Dermis microvascular lymphatic vessel endothelial cell (primary cell): ENCODE measurements at places on chromosomes 5 and 9.

- peak; percentile 33 for DNase-seq
These were observed 94.4 kb downstream of the ARHGAP26 start for GRCh38 chr5:142864290-142865260.

- no peak for DNase-seq
These were observed 36.2 kb upstream of the POU5F2 start for GRCh38 chr5:93777620-93778019.

DNA sequence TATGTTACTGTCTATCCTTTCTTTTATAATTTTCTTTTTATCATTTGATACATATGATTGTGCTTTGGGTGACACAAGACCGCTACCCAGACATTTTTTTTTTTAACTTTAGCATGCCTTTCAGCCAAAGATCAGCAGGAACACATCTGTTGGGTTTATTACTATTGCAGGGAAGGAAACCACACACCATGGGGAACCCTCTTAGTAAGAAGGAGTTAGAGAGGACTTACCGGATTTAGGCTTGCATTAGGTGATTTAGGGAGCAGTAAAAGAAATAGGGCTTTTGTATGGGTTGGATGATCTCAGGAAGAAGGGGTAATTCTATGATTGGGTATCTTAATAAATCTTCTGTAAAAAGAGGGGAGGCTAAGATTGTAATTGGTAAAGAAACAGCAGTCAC lies 138.2 kb downstream of the SNX18 start:
- DNase-seq = no peak

- DNase-seq = no peak
These were observed 69.5 kb downstream of the ERP44 start for GRCh38 chr9:100029251-100029650.

DNA sequence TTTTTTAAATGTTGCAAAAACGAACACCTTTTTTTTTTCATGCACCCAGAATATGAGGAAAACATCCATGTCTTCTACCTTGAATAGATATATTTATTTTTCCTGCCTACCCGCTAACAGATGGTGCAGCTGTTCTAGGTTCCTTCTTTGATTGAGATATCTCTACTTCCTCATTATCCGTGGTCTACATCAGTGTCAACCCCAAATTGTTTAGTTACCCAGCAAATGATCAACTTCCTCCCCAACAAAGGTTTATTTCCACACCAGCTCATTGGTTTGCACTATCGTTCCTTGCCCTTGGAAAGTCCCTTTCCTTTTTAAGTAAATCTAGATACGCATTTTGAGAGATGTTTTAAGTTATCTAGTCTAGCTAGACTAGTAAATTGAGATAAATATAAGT lies 166.4 kb downstream of the PRR16 start:
- no peak for DNase-seq

- no peak for DNase-seq
These were observed 38.9 kb upstream of the CTXN3 start for GRCh38 chr5:127609957-127610356.

DNA sequence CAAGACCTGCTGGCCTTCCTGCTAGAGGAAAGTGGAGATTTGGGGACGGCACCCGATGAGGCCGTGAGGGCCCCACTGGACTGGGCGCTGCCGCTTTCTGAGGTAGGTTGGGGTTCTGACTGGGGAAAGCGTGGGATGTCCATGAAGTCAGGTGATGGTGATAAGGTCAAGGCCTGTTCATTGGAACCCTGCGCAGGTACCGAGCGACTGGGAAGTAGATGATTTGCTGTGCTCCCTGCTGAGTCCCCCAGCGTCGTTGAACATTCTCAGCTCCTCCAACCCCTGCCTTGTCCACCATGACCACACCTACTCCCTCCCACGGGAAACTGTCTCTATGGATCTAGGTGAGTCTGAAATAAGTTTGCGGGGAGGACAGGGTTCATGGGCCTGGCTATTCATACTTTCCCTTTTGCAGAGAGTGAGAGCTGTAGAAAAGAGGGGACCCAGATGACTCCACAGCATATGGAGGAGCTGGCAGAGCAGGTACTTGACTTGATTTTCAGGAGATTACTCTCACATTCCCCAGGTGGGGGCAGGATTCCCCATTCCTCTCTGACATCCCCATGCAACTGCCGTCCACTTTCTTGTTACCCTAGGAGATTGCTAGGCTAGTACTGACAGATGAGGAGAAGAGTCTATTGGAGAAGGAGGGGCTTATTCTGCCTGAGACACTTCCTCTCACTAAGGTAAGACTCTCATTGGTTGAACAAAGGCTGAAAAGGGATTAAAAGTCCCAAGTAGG lies 505 bp downstream of the CREB3 start:
- no peak for DNase-seq

- DNase-seq = no peak
These were observed 147.4 kb upstream of the RPS23 start for GRCh38 chr5:82425591-82425990.

GRCh38 chr5:2836133-2836532 lies 84.7 kb upstream of the IRX2 start:
- DNase-seq = no peak

GRCh38 chr5:37881359-37881758 lies 41.5 kb upstream of the GDNF start:
- DNase-seq = no peak

DNA sequence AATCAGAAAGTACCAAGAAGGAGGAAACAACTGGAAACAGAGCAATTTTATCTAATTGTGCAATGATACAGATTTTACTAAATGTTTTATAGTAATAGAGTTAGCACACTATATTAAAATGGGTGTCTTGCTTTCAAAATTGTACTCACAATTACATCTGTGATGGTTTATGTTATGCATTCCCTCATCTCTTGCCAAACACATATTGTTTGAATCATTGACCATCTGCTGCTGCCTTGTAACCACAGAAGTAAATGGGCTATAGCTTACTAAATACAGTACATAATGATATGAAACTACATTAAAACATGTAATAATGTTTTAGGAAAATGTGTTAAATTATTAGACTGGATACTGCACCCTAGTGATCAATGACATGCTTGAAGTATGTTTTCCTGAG lies 158.1 kb downstream of the SLC25A46 start:
- DNase-seq = no peak

- no peak for DNase-seq
These were observed 26.7 kb downstream of the BDP1 start for GRCh38 chr5:71482132-71482531.

- no peak for DNase-seq
These were observed 89.1 kb downstream of the NRG2 start for GRCh38 chr5:139954022-139954421.

DNA sequence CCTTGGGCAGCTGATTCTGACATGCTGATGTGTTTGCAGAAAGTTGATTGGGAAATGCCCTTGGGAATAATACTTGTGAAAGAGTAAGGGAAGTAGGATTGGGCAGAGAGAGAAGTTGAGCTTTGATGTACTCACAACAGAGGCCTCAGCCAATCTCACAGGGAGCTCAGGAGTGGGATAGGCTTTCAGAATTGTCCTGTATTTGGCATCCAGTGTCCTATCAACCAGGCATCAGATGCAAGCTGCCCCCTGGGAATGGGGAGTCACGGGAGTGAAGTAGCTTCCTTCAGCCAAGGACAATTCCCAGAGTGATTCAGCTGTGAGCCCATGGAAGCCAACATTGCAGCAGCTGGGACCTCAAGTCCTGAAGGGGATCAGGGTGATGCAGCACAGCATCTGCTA lies 39.6 kb downstream of the DMAC1 start:
- no peak for DNase-seq

GRCh38 chr9:14640967-14641366 lies 52.3 kb downstream of the ZDHHC21 start:
- DNase-seq = no peak

- no peak for DNase-seq
These were observed 38.9 kb downstream of the SERINC5 start for GRCh38 chr5:80216753-80217596.

DNA sequence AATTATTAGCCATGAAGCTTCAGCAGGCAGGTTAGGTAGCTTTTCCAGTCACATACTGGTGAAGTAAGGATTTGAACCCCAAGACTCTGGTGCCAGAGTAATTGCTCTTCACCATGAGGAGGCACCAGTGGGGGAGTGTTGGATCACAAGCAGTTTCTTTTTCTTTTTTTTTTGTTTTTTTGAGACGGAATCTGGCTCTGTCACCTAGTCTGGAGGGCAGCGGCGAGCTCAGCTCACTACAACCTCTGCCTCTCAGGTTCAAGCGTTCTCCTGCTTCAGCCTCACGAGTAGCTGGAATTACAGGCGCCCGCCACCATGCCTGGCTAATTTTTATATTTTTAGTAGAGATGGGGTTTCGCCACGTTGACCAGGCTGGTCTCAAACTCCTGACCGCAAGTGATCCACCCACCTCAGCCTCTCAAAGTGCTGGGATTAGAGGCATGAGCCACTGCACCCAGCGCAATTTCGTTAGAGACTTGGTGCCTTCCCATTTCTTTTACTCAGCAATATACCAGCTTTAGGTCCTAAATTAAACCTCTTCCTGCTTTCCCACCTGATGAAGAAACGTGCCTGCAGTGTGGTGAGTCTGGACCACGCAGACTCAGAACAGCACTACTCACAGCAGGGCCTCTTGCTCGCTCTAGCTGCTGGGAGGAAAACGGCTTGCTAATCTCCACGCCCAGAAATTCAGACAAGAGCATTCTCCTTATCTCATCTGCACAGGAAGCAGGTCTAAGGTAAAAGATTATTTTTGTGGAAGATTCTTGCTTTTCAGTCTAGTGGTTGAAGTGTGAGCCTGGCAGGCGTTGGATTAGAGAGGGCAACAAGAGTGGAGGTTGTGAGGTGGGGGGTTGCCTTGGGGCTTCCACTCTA lies at the start of gene S100Z:
Gene S100Z, plus strand, starts transcription at position 596 of the 873 bp plus-strand sequence. CDS start 25,346 bp downstream, outside the sequence.
- DNase-seq = no peak

DNA sequence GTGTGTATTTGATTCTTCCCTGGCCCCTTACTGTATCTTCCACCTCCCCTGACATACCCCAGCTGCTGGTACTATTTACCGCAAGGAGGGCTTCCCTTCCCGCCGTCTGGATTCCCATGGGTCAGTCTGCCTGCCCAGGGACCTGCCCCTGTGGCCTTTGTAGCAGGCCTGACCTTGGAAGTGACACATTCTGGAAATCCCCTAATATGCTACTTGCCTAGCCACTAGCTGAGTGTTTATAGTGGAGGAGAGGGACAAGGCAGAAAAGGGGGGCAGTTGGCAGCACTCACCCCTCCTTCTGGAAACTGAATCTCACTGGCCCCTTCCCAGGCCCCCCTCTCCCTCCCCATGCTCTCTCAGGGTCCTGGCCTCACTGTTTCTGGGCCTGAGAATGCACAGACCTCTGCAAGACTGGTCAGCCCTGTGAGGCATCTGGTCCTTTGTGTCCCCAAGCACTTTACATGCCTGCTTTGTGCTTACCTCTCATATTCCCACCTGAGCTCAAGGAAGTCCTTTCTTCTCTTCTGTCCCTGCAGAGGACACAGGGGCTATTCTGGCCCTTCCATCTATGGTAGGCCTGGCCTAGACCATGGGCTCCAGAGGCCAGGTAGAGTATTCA lies 8.2 kb upstream of the CCL21 start:
- no peak for DNase-seq

DNA sequence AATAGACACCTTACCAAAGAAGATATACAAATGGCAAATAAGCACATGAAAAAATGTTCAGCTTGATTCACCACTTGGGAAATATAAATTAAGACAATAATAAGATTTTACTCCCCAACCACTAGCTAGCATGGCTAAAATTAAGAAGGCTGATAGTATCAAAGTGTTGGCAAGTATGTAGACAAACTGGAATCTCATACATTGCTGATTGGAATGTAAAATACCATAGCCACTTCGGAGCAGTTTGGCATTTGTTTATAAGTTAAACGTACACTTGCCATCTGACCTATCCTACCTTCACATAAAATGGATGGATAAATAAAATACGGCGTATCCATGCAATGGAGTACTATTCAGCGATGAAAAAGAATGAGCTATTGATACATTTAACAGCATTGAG lies 129.2 kb downstream of the ZNF462 start:
- DNase-seq = no peak

- peak; percentile 8 for DNase-seq
These were observed 153.9 kb downstream of the SMC2 start for GRCh38 chr9:104247899-104248460.

DNA sequence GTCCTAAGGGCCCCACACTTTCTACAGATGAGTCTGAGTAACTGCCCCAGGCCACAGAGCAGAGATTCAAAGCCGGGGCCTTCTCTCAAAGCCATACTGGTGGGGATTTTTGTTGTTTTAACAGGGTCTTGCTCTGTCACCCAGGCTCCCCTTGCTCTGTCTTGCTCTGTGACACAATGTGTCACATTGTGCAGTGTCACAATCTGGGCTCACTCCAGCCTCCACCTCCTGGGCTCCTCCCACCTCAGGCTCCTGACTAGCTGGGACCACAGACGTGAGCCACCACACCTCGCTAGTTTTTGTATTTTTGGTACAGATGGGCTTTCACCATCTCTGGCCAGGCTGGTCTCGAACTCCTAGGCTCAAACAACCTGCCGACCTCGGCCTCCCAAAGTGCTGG lies 8.6 kb downstream of the AGPAT2 start:
- DNase-seq = no peak

- no peak for DNase-seq
These were observed 230.5 kb downstream of the NSG2 start for GRCh38 chr5:174275959-174276358.

DNA sequence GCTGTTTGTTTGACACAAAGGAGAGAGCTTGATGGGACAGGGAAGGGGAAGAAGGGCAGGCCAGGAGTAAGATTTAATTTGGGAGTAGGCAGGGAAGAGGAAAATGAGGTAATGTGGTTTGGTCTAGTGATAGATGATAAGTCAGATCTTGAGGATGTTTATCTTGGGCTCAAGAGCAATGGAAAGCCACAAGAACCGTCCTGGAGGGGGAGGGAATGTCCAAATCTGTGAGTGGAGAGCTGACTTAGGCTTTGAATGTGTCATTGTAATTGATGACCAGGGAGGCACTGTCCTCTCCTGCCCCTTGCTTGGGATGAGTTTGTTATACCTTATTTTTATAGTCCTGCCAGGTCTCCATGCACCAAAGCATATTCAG lies 37.5 kb downstream of the MAMDC2 start:
- DNase-seq = no peak

DNA sequence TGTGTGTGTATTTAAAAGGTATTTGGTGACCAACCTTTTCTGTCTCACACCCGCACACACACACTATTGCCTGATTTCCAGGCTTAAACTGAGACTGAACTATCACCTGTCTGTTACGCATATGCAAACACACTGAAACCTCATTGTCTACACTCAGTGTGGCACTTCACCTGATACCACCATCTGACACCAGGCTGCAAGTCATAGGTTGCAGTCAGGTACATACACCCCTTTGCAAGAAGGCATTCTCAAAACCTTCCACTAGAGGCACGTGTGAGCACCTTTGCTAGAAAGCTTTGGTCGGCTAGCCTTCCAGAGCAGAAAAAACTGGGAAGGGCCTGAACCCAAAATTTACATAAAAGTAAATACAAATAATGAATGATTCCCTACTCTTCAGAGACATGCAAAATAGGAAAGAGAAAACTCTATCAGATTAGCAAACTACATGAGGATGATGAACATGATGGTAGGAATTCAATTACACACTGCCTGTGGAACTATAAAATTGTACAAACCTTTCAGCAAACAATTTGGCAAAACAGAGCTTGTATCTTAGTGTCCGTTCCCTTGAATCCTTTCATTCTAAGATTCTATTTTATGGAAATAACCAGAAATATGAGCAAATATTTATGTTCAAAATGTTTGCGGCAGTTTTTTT lies 5.9 kb upstream of the FOXD1 start:
- peak; percentile 64 for DNase-seq
